Lung (tissue), 17 donors: ENCODE measurements at places on chromosomes 1 and 21. TPM values are rescaled to one million over a fixed set of nuclear protein-coding genes. Genes with fewer than 3 reads are reported as not detected.

DNA sequence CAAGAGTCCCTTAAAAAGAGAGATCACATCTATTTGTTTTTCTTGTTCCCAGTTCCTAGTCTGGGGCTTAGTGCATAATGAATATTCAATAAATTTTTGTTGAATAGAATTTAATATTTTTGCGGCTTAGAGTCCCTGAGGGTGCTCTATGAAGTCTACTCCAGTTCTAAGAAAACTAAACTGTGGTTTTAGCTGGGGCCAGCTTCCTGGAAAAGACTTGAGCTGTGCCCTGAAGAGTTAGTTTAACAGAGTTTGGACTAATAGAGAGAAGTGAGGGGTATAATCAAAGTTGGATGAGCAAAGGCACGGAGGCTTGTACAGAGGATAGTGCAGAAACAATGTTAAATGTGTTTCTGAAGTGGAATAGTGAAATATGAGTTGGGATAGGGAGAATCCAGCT, 168.9 kb downstream of the FASLG start:
- H3K4me1 ChIP-seq: peaks cover 7% of the 10 kb centered on the region
- DNase-seq: no peak
- H3K4me3 ChIP-seq: no peak overlapping the region
- H3K27me3 ChIP-seq: no peaks in the 10 kb centered on the region

Gene HES2
- 0.26 TPM for total RNA-seq

Gene ZNF326
- 18.3 TPM for total RNA-seq

Gene CD2
- 2.4 TPM for total RNA-seq

GRCh38 chr1:29387210-29387609, 150.9 kb downstream of the PTPRU start:
- no peak overlapping the region for H3K27ac ChIP-seq
- DNase-seq: no peak
- H3K36me3 ChIP-seq: no peaks in the 10 kb centered on the region

Gene PDZK1IP1
- total RNA-seq: 72.6 TPM

- peaks cover 2% of the 10 kb centered on the region for H3K27me3 ChIP-seq
- DNase-seq: no peak
- no peaks in the 10 kb centered on the region for H3K4me1 ChIP-seq
- no peaks in the 10 kb centered on the region for H3K36me3 ChIP-seq
These were observed 63.6 kb upstream of the GALNT2 start for GRCh38 chr1:230003409-230003808.
